HepG2 (cell line): ENCODE measurements at places on chromosomes 11 and 22.

- DNase-seq = no peak
Measured at GRCh38 chr22:39994566-39995392, at the start of gene FAM83F. TSS of gene FAM83F (plus strand) at chr22:39994954. CDS start at chr22:39995043, 89 bp downstream.

GRCh38 chr22:38135133-38135706 is 24.7 kb upstream of the BAIAP2L2 start:
- no peak for DNase-seq

DNA sequence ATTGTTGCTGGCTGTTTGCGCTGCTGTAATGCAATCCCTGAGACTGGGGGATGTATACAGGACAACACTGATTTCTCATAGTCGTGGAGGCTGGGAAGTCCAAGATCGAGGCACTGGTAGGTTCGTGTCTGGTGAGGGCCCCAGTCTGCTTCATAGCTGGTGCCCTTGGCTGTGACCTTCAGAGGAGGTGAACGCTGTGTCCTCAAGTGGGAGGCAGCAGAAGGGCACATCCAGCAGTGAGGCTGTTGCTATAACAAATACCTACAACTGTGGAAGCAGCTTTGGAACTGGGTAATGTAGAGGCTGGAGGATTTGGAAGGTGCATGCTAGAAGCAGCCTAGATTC is 21.3 kb downstream of the KRTAP5-5 start:
- no peak for DNase-seq

DNA sequence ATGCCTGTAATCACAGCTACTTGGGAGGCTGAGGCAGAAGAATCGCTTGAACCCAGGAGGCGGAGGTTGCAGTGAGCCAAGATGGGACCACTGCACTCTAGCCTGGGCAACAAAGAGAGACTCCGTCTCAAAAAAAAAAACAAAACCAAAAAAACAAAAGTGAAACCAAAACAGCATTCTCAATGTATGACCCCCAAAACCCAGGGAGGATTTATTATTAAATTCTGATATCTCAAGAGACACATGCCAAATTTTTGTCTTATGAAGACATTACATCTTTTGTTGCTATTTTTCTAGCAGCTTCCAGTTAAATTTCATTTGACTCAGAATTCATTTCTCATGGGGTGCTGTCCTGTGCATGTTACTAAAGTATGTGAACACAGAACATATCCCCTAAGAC is 3.0 kb upstream of the YPEL4 start:
- DNase-seq = no peak

GRCh38 chr11:93279851-93280347 is 50.6 kb upstream of the DEUP1 start:
- no peak for DNase-seq

- DNase-seq = no peak
Measured at GRCh38 chr11:69010361-69010891, 2.6 kb downstream of the MRGPRF start.

DNA sequence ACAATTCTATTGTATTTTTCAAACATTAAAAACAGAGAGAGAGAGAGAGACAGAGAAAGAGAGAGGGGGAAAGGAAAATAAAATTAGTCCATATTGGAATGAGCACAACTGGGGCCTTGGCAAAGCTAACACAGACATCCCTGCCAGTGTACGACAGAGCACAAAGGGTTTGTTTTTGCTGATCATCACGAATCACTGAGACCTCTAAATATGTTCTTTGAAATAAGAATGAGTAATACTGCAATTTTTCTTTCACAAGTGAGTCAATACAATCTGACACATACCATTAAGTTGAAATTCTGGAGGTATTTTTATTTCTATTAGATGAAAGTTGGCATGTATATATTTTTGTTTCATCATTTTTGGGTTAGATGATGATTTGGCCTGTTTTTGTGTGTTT is 27.0 kb upstream of the LRRC4C start:
- DNase-seq = no peak

DNA sequence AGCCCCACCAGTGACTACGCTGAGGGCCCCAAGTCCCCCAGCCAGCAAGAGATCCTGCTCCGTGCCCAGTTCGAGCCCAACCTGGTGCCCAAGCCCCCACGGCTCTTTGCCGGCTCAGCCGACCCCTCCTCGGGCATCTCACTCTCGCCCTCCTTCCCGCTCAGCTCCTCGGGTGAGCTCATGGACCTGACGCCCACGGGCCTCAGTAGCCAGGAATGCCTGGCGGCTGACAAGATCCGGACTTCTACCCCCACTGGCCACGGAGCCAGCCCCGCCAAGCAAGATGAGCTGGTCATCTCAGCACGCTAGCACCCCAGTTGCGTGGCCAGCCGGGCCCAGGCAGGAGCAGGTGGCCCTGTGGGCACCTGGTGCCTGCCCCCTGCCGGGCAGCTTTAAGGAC is 8.3 kb upstream of the MYRF start:
- no peak for DNase-seq

DNA sequence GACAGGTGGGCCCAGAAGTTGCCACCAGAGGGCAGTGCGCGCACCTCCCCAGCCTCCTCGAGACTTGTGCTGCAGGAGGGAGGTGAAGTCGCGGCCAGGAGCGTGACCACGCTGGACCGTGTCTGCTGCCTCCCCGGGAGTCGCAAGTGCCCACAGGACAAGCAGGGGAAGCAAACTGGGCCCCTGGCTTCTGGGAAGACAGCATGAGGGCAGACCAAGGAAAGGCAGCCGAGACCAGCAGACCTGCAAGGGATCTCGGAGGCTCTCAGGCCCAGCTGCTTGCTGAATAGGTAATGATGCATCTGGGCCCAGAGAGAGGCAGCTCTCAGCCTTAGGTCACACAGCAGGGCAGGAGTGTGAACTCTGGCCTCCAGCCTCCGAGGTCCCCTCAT is 17.0 kb upstream of the IL2RB start:
- DNase-seq = peak; percentile 42

- DNase-seq = no peak
Measured at GRCh38 chr11:45659031-45659817, 6.2 kb downstream of the CHST1 start.

- DNase-seq = peak; percentile 37
Measured at GRCh38 chr11:13216019-13216710, 61.4 kb upstream of the BMAL1 start.

DNA sequence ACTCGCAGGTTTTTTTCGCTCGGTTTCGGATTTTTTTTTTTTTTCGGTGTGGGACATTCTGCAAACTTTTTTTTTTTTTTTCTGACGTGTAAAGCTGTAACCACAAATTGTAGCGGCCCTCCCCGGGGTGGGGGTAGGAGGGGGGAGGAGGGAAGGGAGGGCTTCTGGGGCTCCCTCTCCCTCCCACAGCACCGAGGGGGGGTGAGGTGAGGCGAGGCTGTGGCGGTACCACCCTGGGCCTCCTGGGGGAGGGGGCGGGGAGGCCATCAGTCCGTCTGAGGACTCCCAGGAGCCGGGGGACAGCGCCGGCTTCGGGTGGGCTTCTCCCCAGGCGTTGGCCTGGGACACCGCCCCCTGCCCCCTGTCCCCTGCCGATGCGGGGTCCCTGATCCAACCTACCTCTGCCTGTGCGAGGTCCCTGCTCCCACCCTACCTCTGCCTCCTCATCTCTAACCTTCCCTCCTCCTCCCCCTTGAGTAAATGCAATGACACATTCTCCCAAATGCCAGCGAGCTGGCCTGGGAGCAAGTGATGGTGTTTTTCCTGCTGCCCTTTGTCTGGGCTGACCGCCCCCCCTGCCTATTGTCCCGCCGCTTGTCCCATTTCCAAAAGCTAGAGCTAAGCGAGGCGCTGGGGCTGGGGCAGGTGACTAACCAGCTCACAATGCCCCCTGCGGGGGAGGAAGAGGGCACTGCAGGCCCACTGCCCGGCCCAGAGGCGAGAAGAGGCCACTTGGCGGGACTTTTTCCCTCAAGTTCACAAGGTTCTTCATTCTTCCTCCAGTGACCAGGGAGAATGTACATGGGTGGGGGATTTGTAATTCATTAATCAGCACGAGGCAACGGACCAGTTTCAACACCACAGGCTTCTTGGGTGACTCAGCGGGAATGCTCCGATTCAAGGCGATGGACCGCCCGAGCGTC is 511 bp upstream of the CLCF1 start:
- peak; percentile 82 for DNase-seq

- no peak for DNase-seq
Measured at GRCh38 chr11:2216400-2217064, 44.9 kb upstream of the TH start.

DNA sequence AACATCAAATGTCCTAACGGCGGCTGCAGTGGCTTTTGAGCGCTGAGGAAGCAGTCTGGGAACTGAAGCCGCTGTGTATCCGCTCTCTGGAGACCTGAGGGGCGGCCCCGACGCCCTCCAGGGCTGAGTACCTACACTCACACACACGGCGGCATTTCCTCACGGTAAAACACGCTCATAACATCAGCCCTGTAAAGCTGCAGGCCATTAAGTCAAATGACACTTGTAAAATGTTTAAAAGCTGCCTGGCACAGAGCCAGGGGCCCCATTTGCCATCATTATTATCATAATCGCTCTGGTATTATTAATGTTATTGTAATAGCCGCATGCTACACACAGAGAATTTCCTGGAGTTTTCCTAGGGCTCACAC is 5.1 kb downstream of the CARS1 start:
- DNase-seq = no peak

DNA sequence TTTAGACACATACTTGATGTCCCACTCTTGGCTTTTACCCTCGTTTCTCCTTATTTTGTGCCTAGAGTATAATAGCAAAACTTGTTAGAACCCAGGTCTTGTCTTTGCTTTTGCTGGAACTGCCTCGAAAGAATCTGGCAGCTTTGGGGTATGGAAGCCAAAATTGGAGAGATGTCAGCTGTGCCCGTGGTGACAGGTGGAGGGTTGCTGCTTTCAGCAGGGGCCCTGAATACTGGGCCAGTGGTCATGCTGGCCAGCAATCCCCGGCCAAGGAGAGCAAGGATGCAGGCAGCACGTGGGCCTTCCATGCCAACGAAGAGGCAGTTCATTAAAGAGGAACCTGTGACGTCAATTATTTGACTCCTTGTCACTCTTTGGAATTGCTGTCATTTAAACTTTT is 181.1 kb downstream of the HIPK3 start:
- DNase-seq = no peak

DNA sequence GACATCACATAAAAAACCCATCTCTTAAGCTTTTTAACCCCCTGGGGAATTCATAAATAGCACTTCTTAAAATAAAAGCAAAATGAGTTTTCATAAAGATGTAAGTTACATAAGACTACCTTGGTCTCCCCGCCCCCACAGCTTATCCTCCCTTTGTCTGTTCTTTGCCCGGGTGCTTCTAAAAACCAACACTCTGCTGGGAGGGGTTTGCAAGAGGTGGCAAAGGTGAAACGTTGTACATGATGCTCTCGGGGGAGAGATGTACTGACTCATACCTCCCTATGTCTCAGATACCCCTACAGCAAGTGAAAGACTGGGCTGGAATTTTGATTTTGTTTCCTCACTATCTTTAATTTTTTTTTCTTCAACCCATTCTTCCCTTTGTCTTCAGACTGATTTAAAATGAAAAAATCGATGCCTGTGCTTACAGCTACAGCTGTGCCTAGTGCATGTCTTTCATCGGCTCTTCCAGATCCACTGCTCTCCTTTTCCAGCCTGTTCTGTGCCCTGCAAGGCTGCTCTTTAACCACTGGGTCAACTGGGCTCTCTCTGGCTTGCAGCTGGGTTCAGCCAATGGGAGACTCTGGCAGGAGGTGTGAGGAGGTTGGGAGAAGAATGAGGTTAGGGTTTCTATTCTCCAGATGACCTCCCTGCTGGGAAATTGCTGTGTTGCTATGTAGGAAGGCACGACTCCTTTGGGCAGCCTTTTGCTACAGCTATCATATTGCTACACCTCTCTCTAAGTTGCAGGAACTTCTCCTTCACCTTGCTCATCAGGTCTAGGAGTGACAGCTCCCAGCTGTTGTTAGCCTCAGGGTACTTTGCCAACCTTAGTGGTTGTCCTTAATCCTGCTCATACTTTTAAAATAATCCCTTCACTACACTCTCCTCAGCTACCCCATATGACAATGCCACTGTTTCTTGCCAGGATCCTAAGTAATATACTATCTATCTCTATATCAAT is 266.5 kb downstream of the TENM4 start:
- DNase-seq = no peak

DNA sequence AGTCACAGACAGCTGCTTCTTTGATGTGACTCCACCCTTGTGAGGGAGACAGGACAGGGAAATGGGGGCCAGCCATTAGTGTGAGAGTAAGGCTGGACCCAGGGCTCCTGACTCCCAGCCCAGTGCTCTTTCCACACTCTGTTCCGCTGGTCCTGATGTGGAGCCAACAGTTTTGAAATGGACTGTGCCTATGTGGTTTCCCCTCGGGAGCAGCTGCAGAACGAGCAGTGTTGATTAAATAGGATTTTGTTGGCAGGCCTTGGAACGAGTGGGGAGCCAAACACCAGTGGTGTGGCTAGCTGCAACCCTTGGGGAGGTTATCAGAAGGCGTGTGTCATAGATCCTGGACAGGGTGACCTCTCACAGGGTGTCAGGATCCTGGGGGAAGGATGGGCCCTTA is 66.5 kb upstream of the AMPD3 start:
- no peak for DNase-seq

DNA sequence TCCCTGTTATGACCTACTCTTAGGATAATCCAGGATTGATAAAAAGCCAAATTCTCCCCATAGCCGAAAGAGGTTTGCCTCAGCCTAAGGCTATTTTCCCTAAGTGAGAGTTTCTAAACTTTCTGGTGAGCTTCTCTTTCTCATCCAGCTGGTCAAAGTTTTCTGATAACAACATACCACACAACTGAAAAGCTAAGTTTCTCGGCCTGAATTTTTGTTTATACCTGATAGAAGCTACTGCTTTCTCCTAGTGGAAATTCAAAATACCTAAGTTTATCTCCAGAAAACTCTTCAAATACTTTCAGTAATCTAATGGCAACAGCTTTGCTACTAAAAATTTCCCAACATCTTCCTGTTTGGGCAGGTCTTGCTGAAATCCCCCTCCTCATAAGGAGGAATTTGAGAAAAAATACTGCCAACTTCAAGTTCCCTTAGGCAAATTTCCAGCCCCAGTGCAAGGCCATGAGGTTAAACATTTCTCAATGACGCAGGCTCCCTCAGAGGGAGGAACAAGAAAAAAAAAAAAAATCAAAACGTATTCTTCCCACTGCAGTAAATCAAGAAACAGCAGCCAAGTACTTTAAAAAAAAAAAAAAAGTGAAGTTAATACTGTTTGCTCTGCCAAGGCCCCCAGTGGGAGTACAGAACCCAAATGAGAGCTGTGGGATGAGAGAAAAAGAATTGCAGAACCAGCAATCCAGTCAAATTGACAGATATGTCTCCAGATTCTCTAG is 127.0 kb downstream of the MRTFA start:
- DNase-seq = no peak

- DNase-seq = no peak
Measured at GRCh38 chr11:69642549-69642912, 1.6 kb downstream of the CCND1 start.
